Mucosa of gallbladder (tissue), 1 donor: ENCODE measurements at places on chromosomes 12 and 14.

- no peak for DNase-seq
Measured at GRCh38 chr14:35140718-35141581, 18.6 kb downstream of the PRORP start.

DNA sequence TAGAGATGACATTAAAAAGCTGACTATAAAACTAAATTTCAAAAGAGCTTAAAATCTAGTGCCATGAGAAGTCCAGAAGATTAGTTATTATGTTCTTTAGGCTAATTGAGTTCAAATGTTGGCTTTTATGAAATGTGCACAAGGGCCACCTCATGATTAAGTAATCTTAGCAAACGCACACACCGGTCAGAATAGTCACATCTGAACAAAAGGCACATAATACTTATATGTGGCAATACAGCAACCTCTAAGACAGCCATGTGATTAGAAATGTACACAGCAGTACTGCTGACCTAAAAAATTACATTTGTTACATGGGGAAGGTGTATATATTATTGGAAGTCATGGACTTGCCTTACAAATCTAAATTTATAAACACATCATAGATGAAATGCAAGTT lies 344.7 kb upstream of the GARIN6 start:
- DNase-seq, result no peak

GRCh38 chr12:92821142-92821541 lies 108.0 kb downstream of the EEA1 start:
- DNase-seq, result no peak

DNA sequence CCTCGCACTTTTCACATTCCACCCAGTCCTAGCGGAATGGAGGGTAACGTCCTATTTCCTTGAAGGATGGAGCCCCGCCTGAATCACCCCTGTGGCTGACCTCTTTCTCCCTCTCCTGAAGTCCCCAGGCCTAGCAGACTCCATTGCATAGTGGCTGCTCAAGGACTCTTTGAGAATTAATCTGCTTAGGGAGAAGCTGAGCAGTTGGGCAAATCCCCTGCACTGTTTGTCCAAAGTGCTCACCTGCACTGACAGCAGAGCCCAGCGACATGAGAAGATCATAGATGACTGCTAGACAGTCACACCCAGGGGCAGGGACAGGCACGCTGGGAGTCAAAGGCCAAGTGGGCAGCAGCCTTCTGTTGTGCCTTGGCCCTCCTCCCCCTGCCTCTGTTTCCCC lies 37.7 kb upstream of the DICER1 start:
- no peak for DNase-seq

GRCh38 chr12:129819391-129819790 lies 84.4 kb downstream of the TMEM132D start:
- DNase-seq, result no peak

DNA sequence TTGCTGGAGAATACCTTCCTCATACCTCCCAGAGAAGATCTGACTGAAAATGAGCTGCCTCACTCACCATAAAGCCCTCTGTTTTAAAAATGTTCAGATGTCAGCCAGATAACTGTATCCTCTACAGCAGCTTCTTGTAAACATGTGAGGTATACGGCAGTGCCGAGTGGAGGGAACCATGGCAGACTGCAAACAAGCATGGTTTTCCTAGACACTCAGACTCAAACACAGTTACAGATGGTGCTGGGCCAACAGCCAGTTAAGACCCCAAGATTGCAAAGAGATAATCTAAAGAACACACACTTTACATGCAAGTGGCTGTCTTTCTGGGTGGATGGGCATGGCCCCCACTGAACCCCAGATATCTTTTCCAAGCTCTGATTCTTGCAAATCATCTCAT lies 16.6 kb upstream of the CCDC177 start:
- DNase-seq, result no peak

- no peak for DNase-seq
Measured at GRCh38 chr14:86057018-86057667, 527.2 kb downstream of the FLRT2 start.

GRCh38 chr12:56954057-56954957 lies 3.1 kb downstream of the RDH16 start:
- DNase-seq, result no peak

DNA sequence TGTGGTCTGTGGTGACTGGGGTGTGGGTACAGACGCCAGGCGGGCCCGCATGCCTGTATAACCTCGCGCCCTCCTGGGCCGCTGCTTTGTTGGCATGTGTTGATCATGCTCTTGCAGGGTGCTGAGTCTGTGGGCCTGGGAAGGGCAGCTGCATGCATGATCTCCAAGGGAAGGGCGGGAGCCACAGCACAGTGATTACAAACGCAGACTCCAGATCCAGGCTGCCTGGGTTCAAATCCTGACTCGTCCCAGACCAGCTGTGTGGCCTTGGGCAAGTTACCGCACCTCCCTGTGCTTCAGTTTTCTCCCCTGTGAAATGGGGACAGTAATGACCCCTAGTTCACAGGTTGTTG lies 24.0 kb downstream of the ADGRD1 start:
- DNase-seq, result no peak

DNA sequence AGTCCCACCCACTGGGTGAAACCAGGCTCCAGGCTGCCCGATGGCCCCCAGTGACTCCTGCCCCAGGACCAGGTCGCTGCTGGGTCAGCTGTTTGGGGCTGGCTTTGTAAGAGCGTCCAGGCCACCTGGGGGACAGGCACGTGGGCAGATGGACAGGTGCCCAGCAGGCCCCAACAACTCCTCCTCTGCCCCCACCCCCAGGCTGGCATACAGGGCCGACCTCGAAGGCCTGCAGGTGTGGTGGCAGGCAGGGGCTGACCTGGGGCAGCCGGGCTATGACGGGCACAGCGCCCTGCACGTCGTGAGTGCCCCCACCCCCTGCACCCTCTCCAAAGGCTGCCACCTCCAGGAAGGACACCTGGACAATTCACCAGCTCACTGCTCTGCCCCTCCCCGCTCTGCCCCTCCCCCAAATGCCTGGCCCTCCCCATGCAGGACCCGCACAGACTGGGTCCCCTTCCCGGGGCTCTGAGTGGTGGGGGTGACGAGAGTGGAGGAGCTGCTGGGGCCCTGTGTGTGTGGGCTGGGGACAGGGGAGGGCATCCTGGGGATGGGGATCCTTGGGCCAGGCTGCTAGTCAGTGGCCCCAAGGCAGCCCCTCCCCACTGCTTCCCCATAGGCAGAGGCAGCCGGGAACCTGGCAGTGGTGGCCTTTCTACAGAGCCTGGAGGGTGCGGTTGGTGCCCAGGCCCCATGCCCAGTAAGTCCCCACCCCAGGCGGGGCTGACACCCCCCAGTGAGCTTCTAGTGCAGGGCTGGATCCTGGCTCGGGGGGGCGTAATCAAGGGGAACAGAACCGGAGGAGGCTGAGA lies 26.0 kb downstream of the ASPG start:
- no peak for DNase-seq

DNA sequence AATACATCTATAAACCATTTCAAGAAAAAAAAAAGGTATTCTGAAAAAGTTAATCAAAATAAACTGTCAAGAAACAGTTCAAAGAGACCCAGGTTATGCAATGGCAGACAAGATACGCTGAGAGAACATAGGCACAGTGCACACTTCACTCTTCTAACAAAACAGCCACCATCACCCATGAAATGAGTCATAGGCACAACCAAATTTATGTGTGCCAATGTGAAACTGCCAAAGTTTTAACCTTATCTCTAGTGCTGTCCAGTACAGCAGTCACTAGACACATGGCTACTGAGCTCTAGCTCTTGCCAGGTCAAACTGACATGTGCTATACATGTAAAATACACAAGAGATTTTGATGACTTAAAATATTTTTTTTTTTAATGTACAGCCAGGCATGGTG lies 1.4 kb downstream of the CEP128 start:
- no peak for DNase-seq

- no peak for DNase-seq
Measured at GRCh38 chr12:54649825-54650224, 1.7 kb upstream of the DCD start.

- no peak for DNase-seq
Measured at GRCh38 chr14:96536807-96537206, 34.6 kb downstream of the PAPOLA start.

DNA sequence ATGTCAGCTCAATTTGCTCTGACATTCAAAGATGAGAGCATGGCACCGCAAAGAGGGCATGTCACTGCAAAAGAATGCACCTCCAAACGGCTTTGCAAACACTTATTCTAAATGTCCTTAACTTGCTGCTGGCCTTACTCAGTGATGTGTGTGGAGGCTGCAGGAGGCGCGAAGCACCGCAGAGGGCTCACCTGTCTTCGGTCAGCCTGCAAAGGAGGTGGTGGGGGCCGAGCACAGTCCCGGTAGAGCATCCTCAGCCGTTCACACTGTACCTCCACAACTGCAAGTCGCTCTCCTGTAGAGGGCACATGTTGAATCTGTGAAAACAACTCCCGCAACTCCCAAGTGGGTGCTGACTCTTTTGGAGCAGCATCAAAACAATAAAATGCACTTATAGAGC lies 93.8 kb downstream of the TRAFD1 start:
- DNase-seq, result no peak

DNA sequence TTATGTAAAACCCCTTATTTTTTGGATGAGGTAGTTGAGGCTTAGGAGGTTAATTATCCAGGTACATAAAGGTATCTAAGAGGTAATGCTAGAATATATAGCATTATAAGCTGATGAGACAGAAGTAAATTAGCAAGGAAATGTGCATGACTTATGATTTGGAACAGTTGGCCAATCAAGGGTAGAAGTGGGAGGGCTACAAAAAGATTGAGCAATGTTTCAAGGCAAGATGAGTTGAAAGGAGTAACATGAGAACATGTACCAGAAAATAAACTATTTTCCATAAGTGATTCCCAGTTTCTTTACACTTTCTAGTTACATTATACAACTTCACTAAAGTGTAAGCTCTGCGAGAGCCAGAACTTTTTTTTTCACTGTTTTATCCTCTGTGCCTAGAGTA lies 290.9 kb downstream of the LRIG3 start:
- no peak for DNase-seq

- DNase-seq, result no peak
Measured at GRCh38 chr12:92927436-92928281, 1.4 kb downstream of the EEA1 start.

GRCh38 chr12:27334042-27334720 lies 1.5 kb downstream of the BMAL2 start:
- DNase-seq, result no peak

DNA sequence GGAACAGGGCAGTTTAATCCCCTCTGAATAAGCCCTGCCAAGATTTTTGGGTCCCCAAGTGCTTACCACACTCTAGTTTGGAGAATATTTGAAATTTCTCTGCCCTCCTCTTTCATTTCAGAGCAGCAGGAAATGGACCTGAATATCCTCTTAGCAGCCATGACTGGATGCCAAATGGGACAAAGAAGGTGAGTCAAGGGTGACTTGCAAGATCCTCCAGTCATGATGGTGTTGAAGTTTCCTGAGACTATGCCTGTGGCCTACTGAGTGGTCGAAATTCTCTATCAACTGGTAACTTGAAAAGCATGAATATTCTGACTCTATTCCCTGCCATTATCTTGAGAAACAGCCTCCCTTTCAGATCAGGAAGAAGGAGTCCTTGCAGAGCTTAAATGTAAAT lies 1674.7 kb upstream of the SEL1L start:
- DNase-seq, result no peak

DNA sequence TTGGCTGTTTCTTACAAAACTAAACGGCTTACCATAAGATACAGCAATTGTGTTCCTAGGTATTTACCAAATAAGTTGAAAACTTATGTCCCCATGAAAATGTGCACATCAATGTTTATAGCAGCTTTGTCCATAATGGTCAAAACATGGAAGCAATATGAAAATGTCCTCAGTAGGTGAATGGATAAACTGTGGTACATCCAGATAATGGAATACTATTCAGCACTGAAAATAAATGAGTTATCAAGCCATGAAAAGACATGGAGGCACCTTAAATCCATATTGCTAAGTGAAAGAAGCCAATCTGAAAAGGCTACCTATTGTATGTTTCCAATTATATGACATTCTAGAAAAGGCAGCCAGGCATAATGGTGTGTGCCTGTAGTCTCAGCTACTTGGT lies 40.7 kb downstream of the CFL2 start:
- no peak for DNase-seq

DNA sequence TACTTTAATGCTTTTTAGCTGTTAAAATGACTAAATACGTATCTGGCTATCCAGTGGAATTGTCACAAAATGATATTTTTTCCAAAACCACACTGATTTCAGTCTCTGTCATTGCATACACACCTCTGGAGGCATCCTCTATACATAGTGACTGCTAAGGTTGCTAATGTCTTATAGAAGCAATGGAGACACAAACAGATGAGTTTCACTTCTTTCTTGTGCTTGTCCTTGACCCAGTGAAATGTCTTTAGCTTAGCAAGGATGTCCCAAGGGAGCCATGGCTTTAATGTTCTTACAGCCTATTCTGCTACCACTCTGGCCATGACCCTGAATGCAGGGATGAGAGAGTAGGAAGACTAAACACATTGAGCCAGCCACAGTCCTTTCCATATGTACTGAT lies 90.3 kb downstream of the TPH2 start:
- no peak for DNase-seq

- no peak for DNase-seq
Measured at GRCh38 chr14:78308079-78308478, 137.9 kb downstream of the NRXN3 start.

DNA sequence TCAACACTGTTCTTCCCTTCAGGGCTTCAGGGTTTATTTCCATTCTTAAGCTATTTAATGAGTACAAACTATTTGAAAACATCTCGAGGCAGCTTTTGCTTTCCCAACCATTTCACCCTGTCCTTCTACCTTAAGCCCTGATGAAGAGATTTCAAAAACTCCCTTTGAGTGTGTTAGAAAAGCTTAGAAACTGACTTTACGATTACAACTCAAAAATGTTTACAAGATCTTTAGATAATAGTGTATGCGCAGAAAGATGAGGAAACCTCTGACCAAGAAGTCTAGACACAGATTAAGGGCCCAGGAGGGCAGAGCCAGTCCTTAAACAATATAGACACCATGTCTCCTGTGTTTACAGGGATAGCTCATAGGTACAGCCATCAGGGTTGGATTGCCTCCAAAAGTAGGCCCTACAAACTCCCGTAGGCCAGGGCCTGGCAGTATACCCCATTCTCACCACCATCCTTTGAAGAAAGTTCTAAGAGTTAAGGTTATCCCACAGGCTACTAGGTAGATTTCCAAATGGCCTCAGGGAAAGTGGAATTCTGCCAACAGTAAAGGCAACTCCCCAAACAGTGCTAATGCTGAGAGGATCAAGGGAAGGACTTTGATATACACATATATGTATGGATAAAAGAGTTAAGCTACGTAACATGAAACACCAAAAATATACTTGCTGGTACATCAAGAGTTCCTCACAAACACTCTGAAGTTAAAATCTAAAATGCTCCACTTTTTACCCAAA lies 11.4 kb upstream of the SOS2 start:
- DNase-seq, result no peak
